ENCODE measurements at places on chromosomes 1 and 21.

DNA sequence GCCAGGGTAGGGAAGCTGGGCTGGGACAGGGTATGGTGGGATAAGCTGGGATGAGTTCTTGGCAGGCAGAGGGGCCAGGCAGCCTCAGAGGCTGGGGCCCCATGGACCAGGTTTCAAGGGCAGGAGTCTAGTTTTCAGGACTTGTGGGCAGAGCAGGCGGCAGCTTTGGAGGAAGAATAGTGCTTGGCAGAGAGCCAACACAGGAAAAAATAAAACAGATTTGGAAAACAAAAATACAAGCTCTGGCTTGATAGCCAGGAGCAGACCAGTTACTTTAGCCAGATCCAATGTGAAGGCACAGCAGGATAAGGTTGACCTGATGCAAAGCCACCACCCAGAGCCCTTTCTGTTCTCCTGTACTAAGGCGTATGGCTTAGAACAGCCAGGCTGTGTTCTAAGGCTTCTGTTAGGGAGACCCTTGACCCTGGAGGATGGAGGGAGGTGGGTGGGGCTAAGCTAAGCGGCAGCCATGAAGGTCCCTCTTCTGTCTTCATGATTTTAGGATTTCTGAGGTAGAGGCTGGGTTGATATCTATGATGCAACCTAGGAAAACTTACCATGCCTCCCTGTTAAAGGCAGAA is 5.5 kb downstream of the TRAF5 start:
- no peak for DNase-seq

DNA sequence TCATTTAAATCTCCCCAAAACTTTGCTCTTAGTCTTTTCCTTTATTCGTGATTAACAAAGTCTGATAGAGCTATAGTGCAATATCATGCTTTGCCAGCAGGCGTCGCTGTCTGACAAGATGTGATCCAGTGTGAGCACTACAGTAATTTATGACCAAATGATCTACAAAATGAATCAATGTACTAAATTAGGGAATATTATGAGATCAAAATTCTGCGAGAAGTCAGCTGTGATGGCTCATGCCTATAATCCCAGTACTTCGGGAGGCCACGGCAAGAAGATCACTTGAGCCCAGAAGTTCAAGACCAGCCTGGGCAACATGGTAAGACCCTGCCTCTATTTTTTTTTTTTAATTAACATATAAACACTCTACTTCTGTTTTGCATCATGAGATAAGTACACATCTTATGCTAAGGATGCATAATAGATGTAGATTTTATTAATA is 3.6 kb upstream of the SPSB1 start:
- DNase-seq, result no peak

GRCh38 chr21:34008618-34009017 is 64.8 kb upstream of the MRPS6 start:
- DNase-seq, result no peak

DNA sequence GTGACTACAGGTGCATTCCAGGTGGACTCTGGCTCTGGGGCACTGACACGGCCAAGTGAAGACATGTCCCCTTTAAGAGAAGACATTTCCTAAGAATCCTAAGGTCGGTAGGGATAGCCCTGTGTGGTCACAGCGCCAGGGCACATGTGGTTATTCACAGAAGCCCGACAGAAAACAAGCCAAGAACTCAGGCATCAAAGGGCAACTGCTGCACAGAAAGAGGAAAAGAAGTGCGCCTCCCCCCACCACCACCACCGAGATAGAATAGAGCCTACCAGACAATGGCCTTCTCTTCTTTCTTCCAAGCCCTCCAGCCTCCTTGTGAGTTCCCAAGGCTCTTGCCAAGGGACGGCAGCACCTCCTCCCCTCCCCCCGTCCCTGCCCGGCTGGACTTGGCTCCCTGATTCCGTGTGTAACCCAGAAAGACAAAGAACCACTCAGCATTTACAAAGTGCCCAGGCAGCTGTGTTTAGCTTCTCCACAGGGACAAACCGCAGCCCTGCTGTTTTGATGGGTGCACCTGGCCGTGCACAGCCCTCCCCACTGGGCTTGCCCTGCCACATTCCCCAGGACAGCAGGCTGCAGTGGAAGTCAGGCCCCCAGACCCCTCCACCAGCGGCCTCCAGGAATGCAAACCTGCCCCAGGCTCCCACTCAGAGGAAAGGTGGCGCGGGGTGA is 30.2 kb downstream of the TMPRSS2 start:
- DNase-seq, result no peak

DNA sequence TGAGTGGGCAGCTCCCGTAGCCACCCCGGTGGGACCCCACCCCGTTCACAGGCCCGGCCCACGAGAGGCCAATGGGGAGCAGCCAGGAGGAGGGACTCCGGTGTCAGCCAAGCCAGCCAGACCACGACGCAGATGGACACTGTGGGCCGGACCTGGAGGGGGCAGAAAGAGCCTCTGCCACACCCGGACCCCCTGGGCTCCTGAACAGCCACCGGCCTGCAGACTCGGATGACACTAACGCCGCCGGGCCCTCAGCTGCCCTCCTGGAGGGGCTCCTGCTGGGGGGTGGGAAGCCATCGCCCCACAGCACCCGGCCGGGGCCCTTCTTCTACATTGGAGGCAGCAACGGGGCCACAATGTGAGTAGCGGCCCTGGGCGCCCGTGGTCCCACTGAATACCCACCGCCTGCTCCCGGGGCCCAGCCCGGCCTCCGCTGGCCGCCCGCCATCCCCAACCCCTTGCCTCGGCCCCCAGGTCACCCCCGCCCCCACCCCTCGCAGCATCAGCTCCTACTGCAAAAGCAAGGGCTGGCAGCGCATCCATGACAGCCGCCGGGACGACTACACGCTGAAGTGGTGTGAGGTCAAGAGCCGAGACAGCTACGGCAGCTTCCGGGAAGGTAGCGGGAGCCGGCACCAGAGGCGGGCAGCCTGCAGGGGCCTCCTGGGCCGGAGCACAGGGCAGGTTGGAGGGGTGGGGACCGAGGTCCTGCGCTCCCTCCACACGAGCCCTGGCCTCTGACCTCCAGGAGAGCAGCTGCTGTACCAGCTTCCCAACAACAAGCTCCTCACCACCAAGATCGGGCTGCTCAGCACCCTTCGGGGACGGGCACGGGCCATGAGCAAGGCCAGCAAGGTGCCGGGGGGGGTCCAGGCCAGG is 6.5 kb downstream of the TTLL10 start:
- DNase-seq, result no peak

GRCh38 chr1:29592731-29593130 is 356.4 kb downstream of the PTPRU start:
- no peak for DNase-seq

- no peak for DNase-seq
These were observed 595.5 kb downstream of the RWDD3 start for GRCh38 chr1:95829556-95829955.

DNA sequence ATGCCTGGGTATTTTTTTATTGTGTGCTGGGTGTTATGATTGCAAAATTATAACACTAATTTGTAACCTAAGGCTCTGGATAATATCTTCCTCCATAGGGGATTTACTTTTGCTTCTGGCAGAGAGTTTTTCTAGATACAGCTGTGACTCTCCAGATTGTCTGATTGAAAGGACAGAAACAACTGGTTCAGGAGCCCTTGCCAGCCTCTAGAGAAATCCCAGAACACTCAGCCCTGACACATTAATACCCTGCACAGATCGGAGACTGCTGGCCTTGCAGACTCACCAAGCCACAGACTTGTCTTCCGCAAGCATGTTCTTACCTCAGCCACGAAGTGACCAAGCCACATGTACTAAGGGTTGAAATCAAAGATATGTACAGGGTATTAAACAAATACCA is 10.7 kb downstream of the C1orf146 start:
- no peak for DNase-seq

DNA sequence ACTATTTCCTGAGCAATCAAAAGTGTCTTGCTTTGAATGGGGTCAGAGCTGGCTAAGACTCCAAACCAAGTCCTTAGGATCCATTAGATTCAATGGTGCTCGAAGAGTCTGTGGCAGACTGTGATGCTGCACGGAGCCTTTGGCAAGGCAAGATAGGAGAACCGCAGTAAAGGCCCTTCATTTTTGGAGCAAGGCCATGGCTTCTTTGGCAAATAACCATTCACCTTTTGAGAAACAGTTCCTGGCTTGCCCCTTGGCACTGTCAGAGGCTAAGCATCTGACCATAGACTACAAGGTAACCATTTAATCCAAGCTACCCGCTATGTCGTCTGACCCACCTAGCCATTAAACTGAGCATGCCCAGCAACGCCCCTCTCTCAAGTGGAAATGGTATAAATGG is 45.2 kb downstream of the EDN2 start:
- no peak for DNase-seq

- DNase-seq, result no peak
These were observed 101.7 kb downstream of the ADSS2 start for GRCh38 chr1:244350027-244350426.

DNA sequence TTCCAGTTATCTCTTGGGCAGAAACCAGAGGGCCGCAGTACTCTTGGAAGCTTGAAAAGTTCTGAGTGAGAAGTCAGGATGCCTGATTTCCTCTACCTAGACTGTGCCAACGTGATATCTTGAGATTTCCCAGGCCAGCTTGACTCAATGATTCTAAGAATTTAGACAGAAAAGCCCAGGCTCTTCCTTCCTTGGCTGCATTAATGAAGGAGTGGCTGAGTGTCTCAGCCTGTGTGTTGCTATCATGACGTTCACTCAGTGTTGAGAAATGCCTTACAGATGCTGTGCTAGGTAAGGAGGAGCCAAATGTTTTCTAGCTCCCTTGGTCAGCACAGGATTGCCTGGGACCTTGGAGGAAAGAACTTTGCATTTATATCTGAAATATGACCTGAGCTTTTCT is 454.1 kb upstream of the USP24 start:
- DNase-seq, result no peak

GRCh38 chr1:234779160-234779538 is 169.2 kb upstream of the IRF2BP2 start:
- no peak for DNase-seq

- DNase-seq, result no peak
These were observed 9.1 kb upstream of the LCE2D start for GRCh38 chr1:152654110-152654509.

GRCh38 chr1:229641306-229641705 is 15.3 kb downstream of the URB2 start:
- DNase-seq, result no peak

- no peak for DNase-seq
These were observed 45.3 kb downstream of the NR5A2 start for GRCh38 chr1:200072636-200073285.

DNA sequence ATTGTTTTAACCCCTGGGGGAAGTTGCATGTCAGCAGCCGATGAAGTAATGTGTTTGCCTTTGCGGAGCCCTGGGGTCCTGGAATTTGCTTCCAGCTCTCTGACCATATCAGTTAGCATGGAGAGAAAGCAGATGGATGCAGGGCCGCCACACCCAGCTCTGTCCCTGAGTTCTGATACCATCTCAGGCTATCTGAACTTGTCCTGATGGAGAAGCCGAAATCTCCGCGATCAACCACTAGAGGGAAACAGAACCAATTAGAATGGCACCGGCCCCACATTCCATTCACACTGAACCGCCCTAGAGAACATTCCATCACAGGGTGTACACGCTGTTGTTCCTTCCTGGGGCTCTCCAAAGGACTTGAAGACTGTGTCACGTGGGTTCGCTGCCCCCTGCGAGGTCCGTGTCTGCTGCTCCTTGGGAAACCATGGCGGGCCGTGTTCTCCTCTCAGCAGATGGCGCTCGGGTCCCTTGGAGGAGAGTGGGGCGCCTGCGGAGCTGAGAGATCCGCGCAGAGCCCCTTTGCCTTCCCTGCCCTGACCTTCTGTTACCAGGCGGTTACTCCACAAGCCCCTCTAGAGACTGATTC is 75.4 kb downstream of the ABCA4 start:
- DNase-seq, result peak; percentile 53

DNA sequence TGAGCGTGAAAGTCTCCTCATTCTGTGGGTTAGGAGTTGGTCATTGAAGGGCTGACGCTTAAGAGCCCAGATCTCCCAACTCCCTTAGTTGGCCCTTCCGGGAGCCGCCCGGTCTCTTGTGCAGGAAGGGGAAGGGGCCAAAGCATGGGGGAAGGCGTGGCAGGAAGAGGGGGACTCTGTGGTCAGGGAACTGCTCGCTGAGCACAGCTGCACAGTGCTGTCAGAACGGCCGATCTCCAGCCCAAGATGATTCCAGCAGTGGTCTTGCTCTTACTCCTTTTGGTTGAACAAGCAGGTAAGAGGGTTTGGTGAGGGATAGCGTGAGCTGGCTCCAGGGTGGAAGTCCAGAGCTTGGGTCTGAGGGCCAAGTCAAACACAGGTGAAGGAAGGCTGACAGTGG is at the start of gene FCER1G:
TSS of gene FCER1G (plus strand) at position 220 of the 400 bp plus-strand sequence. CDS start at position 247, 27 bp downstream.
- no peak for DNase-seq

- no peak for DNase-seq
These were observed 522 bp downstream of the LRP8 start for GRCh38 chr1:53327182-53327913.

DNA sequence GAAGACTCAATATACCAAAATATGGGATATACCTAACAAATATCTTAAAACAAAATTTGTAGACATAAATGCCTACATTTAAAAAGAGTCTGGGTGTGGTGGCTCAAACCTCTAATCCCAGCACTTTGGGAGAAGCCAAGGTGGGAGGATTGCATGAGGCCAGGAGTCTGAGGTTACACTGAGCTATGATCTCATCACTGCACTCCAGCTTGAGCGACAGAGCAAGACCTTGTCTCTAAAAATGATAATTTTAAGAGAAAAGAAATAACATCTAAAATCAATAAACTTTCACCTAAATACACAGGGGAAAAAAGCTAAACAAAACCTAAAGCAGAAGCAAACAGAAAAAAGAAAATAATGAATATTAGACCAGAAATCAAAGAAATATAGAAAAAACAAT is 102.7 kb upstream of the PBX1 start:
- no peak for DNase-seq

GRCh38 chr1:50420689-50421365 is 2.4 kb downstream of the DMRTA2 start:
- no peak for DNase-seq

GRCh38 chr1:110541906-110542395 is 23.0 kb upstream of the KCNA10 start:
- DNase-seq, result no peak

DNA sequence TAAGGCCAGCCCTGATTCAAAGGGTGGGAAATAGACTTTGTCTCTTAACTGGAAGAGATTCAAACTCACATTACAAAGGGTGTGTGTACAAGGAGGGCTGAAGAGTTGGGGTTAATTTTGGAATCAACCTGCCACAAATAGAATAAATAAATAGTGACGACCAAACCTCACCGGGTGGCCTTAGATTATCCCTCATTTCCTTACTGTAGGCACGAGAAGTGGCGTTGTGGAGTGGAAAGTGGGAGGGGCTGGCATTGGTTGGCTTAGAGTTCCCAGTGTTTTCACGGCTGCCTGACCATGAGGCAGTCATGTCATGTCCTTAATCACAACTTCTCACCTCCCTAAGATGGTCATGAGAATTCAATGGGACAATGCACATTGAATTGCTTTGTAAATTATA is 21.3 kb upstream of the RUNX1 start:
- DNase-seq, result no peak

DNA sequence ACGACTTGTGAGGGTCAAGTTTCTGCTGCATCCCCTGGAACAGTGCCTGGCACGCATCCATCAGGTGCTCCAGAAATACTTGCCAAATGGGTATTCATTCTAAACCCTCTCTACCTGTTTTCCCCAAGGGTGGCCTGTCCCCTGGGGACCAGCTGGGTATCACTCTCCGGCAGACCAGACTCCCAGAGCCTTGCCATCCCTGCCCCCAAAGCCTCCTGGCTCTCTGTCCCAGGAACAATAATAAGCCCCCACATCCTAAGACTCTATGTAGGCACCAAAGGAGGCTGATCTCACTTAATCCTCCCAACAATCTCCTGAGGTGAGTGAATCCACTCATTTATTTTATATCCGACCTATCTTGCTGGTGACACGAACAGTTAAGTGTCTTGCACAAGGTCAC is 96.7 kb downstream of the MRPL37 start:
- DNase-seq, result peak; percentile 66

Data from D721Med (cell line).